ENCODE measurements at places on chromosomes 6 and 20.

DNA sequence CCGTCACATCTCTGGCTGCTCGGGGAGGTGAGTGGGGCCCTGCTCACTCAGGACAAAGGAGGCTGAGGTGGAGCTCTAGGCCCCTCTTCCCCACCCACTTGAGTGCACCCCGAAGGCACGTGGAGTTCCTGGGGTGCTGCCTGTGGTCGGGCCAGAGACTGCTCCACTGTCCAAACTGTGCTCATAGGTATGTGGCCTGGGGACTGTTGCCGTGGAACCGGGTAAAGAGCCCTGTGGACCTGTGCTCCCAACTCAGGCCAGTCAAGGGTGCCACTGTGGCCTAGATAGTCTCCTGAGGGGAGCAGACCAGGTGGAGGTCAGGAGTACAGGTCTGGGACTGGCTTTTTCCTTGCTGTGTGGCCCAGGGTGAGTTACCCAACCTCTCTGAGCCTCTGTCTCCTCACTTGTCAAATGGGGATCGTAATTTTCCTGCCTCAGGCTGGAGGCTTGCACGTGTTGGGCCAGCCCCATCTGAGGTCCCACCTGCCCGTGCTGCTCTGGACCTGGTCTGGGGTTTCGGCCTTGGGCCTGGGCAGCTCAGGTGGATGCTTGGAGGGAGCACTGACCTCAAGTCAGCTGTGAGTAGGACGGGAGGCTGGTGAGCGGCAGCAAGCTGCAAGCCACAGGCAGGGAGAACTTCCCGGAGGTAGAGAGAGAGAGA, 12.4 kb upstream of the NPBWR2 start:
- DNase-seq, result no peak

- DNase-seq, result no peak
Observed at GRCh38 chr20:58544891-58545290, 29.7 kb upstream of the APCDD1L start.

DNA sequence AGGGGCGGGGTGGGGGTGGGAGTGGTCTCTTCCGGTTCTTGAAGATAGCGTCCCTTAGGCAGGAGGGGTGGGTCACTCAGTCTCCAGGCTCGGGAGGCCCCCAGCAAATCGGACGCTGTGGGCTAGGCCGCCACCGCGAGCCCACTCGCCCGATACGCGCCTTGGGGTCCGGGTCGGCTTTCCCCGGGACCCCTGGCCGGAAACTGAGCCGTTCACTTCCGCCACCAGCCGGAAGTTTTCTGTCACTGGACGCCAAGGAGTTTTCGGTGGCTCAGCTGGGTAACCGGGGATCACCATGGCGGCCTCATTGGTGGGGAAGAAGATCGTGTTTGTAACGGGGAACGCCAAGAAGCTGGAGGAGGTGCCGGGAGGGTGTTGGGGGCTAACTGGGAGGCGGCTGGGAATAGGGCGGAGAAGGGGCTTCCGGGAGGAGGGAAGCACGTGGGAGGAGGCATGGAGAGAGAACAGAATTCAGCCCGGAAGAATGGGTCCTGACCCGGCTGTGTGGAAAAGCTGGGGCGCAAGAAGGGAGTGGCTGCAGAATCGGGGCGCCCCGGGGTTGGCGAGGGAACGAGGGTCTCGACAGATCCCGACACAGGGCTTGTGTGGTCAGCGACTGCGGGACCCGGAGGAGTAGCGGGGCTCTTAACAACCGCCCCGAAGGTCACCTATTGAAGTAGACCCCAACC, at the start of gene ITPA:
Gene ITPA (plus strand): TSS at position 242 of the 689 bp plus-strand sequence. CDS start 54 bp downstream, at position 296.
- peak; percentile 54 for DNase-seq

DNA sequence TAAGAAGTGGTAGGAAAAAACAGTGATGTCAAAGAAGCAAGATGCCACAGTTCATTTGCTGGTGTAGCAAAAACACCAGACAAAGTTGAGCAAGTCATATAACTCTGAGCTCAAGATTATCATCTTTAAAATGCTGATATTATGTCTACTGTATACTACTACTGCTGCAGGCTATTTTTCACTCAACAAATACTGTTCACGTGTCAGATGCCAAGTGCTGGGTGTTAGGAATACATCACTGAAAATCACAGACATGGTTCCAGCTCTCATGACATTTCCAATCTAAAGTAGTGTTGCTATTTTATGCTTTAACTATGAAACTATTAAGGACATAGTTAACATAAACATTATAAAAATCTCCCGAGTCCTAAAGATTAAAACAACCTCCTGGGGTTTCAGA, 163.0 kb downstream of the NKAIN2 start:
- DNase-seq, result no peak
